GF-D8 (cell line): ENCODE measurements at places on chromosomes 11 and 22.

DNA sequence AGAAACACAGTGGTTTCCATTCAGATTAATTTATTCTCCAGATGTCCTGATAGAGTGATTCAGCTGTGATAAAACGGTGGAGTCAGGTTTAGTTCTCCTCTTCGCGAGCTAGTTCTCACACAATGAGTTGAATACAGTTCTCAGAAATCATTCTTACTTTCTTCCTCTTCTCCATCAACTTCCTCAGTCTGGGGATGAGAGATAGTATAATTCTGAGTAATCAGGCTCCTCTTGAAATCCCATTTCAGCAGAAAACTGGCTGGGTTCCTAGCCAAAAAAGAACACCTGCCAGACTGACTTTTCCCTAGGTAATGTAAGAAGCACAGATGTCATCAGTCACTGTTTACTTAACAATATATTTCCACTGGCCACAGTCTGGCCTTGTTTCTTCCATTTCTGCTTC is 76.7 kb downstream of the SVIP start:
- peak; percentile 89 for DNase-seq

- no peak for DNase-seq
Measured at GRCh38 chr22:35921777-35922176, 106.8 kb downstream of the RBFOX2 start.

GRCh38 chr11:37110385-37110784 is 512.3 kb upstream of the RAG2 start:
- DNase-seq = no peak

DNA sequence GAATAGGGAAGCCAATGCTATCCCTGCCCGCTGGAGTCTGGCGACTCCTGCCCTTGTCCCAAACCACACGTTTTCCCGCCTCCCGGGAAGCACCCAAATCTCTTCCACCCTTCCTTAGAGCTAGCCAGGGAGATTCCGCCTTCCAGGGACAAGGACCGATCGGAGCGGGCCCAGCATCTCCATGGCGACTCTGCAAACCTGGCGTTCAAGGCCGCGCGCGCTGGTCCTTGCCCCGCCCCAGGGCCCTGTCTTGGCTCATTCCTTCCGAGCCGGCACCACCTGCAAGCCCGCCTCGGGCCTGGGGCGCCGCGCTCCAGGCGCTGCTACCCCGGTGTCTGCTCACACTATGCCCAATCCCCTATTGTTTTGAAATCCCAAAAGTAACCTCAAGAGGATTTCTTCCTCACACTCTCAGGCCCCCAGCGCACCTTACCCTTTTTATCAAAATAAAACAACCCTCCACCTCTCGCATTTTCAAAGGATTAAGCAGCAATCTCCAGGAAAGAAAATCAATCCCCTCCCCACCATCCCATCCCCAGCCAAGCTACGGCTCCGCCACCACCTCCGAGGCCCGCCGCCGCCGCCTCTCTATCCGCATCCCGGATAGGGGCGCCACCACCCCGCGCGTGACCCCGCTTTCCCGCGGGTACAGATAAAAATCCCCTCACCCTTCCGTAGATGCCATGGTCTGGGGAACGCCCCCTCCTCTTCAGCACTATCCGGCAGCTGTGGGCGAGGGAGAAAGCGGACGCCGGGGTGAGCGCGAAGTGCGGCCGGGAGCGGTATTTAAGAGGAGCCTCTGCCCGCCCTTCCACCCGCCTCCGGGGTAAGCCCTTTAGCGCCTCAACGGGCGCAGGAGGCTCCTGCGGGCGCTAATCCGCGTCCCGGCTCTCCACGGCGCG is 825 bp downstream of the SLC1A2 start:
- DNase-seq = no peak

GRCh38 chr11:110472858-110473257 is 43.1 kb downstream of the FDX1 start:
- no peak for DNase-seq

DNA sequence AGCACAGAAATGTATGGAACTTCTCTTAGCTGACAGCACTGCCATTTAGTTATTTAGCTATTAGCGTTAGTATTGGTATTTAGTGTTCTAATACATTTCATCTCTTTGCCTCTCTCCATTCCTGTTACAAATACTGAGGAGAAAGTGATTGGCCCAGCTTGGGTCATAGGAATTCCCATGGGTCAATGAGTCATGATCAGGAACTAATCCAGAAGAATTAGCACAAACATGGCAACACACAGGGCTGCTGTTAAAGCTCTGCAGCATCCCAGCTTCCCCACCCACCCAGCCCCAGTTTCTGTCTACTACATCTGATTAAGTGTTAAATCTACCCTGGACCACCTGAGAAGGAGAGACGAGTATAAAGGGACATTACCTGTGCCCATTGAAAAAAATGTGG is 36.1 kb downstream of the PDGFD start:
- DNase-seq = no peak

DNA sequence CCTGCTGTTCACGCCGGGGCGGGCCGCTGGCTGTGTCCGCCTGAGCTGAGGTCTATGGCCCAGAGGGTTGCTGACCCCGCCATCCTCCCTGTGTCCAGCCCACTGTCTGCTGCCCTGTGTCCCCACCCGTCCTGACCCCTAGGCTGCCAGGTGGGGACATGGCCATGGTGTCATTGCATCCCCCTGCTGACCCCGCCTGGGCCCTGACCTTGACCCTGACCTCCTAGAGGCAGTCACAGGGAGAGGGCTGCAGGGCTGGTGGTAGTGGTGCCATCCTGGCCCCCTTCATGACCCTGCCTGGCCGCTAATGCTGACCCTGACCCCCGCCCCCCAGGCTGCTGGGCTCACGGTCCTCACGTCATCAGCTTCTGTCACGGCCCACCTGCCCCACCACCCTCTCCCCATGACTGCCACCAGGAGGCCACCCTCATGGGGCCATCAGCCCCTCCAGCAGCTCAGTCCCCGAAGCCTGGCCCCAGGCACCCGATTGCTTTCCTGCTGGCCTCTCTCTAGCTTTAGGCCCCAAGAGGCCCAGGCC is 285.9 kb downstream of the BRD1 start:
- no peak for DNase-seq

- DNase-seq = no peak
Measured at GRCh38 chr11:46662366-46662765, 38.1 kb downstream of the ARHGAP1 start.
